Stimulated activated CD8-positive, alpha-beta memory T cell treated with anti-CD3 and anti-CD28 coated beads, Interleukin-15, amount 100 ng/mL, for 4 hours (primary cell): ENCODE measurements at places on chromosomes 6 and 20.

DNA sequence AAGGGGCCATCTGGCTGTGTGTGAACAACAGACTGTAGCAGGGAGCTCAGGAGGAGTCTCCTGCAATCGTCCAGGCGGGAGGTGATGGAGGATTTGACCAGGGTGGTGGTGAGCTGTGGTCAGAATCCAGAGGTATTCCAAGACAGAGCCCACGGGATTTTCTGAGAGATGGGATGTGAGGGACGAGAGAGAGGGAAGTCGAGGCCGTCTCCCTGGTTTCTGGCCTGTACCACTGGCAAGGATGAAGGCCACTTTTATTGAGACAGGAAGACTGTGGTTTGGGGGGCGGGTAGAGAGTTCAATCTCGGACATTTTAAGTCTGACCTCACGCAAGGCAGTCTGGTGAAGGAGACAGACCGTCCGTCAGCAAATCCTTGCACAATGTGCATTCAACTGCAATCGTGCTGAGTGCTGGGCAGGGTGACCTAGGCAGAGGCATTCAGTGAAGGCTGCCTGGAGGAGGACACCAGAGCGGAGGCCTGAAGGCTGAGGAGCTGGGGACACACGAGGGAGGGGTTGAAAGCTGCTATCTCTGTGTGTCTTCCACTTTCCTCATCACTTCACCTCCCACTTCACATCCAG lies 53.9 kb downstream of the PREX1 start:
- no peak for DNase-seq

DNA sequence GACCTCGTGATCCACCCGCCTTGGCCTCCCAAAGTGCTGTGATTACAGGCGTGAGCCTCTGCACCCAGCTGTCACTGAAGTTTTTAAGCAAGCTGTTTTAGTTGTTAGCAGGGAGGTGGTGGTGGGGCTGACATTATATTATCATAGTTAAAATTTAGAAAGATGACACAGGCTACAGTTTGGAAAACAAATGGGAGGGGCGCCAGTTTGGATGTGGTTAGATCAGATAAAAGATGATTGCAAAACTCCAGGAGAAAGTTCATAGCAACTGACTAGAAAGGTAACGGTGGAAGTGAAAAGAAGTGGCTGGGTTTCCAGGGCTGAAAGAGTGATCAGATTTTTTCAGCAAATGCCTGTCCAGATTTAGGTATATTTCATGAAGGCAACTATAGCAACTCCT lies 311.9 kb upstream of the CITED2 start:
- DNase-seq = no peak

- no peak for DNase-seq
These were observed 77.1 kb upstream of the FRMD1 start for GRCh38 chr6:168155821-168156741.

- no peak for DNase-seq
These were observed 67.6 kb downstream of the LCA5 start for GRCh38 chr6:79469376-79470246.

- DNase-seq = no peak
These were observed 66.7 kb upstream of the FYN start for GRCh38 chr6:111939902-111940301.

GRCh38 chr20:16399801-16400200 lies 173.4 kb downstream of the KIF16B start:
- no peak for DNase-seq

DNA sequence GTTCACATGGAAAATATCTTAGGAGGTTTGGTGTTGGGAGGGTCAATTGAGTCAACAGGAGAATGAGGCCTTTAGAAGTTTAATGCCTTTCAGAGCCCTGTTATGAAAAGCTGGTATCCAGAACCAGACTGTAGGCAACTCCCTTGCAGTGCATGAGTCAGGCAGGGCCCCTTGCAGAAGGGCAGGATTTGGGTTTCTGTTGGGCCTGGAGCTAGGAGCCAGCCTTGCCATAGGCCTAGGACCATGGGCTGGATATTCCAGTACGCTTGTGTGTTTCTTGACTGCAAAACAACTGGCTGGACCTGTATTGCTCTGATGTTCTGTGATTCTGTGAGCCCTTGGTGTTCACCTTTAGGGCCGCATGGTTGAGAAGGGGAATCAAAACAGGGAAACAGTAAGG lies 350.9 kb upstream of the PRND start:
- DNase-seq = no peak

- no peak for DNase-seq
These were observed 13.8 kb downstream of the UCKL1 start for GRCh38 chr20:63942250-63942951.

DNA sequence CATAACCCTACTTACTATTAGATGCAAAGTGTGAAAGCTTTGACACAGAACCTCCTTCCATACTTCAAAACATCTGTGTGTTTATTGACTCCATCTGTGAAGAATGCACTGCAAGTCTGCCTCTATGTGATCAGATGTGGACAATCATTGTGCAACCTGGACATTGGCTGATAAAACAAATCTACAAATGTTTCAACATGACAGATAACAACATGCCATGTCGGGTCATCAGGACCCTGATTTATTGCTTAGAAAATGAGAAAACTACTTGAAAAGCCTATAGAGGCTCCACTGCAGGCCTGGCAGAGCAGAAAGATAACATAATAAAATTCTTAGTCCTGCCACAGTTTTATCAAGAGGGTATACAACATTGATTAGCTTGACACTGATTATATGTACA lies 1286.4 kb downstream of the GRIK2 start:
- DNase-seq = no peak

- DNase-seq = no peak
These were observed 63.5 kb downstream of the TBXT start for GRCh38 chr6:166104107-166104506.

DNA sequence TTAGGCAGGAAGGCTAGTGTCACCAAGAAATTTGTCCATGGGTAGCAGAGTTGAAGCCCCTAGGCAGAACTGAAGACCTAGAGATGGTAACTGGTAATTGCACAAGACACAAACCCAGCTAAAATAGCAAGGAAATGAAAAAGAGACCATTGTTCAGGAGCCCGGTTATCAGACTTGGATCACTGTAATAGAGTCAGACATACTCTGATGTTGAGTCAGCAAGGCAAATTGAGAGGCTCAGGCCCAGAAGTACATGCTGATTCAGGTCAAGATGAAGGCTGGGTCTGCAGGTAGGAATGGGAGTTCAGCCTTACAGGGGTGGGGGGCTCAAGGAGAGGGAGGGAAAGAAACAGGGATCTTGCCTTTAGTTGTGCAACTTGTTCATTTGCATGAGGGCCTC lies 6.5 kb upstream of the TMEM242 start:
- no peak for DNase-seq

GRCh38 chr20:2767768-2768631 lies 32.4 kb downstream of the CPXM1 start:
- no peak for DNase-seq

GRCh38 chr20:18858816-18859215 lies 45.2 kb downstream of the SCP2D1 start:
- no peak for DNase-seq

DNA sequence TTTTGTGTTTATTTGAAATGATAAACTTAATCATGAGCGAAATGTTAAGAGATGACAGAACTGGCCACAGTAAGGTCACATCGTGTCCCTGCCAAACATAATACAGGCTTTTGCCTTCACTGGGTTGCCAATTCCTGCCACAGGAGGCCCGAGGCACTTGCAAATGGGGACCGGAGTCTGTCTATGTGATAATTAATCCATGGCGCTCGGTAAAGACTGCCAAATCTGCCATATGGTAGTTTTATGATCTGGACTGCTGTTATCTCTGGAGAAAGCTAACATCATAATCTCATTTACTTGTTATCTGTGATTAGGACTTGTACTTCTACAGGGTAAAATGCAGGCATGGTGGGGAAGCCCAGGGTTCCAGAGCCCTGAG lies 170.5 kb upstream of the TSHZ2 start:
- DNase-seq = no peak

GRCh38 chr6:112128208-112128607 lies 40.8 kb downstream of the FAM229B start:
- no peak for DNase-seq

- DNase-seq = no peak
These were observed 21.2 kb upstream of the PTPRT start for GRCh38 chr20:43210901-43211300.

DNA sequence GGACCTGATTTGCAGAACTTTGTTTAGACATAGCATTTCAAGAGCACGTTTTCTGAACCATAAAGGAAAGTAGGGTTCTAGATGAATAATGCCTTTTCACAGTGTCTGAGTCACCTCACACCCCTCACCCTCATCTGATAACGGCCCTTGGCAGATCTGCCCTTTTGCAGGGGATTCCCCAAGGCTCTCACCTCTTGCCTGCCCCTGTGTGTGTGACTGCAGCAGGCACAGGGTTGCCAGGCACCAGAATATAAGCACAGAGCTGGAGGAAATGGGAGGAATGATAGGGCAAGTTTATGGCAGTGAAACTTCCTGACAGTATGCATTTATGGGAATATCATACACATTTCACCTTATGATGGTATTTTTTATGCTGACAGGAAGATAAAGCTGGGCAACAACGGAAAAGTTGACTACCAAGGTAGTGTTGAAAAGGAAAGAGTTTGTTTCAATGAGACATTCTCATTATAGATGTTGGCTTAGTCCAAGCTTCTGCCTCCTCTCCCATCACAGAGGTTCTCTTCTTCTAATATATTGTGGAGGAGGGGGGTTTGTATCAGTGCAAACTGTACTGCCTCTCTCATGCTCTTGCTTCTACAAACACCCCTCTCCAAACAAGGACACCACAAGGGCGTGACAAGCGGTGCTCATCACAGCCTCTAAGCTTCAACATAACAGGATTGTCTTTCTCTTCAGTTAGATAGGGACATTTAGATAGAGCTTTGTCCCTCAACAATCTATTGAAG lies 101.5 kb upstream of the BACH2 start:
- DNase-seq = peak; percentile 66

- no peak for DNase-seq
These were observed 7.2 kb downstream of the FAM120B start for GRCh38 chr6:170313716-170314295.

- DNase-seq = no peak
These were observed 52.3 kb downstream of the MBOAT1 start for GRCh38 chr6:20159781-20160540.

GRCh38 chr6:71481011-71481410 lies 192.4 kb downstream of the OGFRL1 start:
- no peak for DNase-seq

- DNase-seq = no peak
These were observed 205.9 kb downstream of the ZMYND8 start for GRCh38 chr20:47150403-47151152.

DNA sequence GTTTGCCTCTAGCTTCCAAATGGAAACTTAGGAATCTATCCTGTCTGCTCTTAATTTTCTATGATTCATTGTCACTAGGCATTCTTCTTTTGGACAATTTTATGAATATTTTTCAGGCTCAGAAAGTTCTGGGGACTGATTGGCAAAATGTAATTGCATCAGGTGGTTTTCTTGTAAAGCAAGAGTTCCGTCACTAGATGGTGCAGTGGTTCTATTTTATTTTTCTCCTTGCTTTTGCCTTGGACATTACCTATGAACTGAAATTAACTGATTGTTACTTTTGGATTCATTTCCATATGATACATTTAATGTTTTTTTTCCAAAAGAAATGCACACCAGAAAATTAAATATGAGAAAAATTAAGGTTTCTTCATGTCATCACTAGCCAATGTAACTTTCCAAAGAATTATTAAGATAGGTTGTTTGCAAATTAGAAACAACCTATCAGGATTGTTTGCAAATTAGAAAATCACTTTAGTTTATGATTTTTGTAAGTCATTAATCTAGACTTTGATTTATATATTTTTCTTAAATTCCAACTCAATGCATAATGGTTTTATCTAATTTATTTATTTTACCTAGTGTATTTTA lies 48.0 kb downstream of the TMEM170B start:
- DNase-seq = no peak

- DNase-seq = no peak
These were observed 104.2 kb upstream of the QKI start for GRCh38 chr6:163310096-163310972.

GRCh38 chr6:10421158-10421920 lies 6.5 kb upstream of the TFAP2A start:
- no peak for DNase-seq

GRCh38 chr20:62891111-62891510 lies 29.5 kb upstream of the TCFL5 start:
- DNase-seq = no peak

- no peak for DNase-seq
These were observed 4.1 kb upstream of the HSPA12B start for GRCh38 chr20:3728354-3728753.

DNA sequence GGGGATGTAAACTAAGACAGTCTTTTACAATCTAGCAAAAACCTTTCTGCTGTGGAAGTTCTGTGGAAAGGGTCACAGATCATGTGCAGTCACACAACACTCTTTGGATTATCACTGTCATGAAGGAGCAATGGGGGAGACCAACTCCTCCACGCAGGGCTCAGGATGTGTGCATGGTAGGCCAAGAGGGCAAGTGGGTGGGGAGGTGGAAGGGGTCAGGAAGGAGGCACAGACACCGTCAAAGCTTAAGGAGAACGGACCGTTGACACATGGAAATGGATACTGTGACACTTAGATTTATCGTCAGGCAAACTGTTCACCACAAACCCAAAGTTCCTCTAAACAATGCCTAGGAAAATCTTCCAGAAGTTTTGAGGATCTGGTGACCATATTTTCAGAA lies 215.8 kb downstream of the PAX1 start:
- no peak for DNase-seq

- DNase-seq = no peak
These were observed 50.3 kb downstream of the NPEPL1 start for GRCh38 chr20:58742668-58743566.

- no peak for DNase-seq
These were observed 104.5 kb upstream of the ADGRF1 start for GRCh38 chr6:47146431-47147174.

DNA sequence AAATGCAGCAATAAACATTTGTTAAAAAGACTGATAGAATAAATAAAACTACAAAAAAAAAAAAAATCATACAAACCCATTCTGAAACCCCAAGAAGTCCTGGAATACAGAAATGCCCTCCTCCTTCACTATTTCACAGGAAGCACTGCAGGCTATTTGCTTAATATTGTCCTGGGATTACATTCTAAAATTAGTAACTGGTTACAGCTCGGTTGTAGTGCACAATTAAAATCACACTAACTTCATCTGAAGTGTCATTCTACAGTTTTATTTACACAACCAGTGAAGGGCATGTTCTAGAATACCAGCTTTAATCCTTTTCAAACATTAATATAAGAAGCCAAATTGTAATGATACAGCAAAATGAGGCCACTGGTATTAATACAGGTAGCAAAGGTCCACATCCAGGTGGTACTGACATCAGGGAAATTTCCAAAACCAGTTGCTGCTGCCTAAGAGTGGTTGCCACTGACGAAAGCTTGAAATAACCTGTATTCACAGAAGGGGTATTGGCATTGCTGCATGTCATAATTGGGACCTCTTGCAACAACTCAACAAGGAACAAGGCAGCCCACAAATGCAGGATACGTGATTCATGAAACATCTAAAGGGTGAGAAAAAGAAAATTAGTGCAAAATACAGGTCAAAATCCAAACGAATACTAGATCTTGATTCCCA lies 26.9 kb downstream of the AKIRIN2 start:
- no peak for DNase-seq

DNA sequence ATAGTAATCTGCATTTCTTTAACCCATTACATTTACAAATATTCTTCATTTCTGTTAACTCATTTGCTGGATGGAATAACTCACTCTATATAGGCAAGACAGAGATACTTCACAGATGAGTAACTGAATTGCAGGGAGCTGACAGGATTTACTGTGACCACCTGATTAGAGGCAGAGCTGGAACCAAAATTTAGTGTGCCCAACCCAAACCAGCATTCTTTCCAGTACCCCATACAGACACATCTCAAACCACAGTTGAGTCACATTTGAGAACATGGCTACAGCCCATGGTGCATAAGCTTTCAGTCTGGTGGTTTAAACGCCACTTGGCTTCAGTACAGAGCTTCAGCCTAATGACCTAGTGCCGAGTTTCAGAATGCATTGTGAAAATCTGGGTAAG lies 138.4 kb upstream of the TENT5A start:
- no peak for DNase-seq
